ENCODE measurements at places on chromosomes 3 and 15.

GRCh38 chr3:109269577-109270275 lies 46.6 kb downstream of the DPPA2 start:
- DNase-seq = no peak

DNA sequence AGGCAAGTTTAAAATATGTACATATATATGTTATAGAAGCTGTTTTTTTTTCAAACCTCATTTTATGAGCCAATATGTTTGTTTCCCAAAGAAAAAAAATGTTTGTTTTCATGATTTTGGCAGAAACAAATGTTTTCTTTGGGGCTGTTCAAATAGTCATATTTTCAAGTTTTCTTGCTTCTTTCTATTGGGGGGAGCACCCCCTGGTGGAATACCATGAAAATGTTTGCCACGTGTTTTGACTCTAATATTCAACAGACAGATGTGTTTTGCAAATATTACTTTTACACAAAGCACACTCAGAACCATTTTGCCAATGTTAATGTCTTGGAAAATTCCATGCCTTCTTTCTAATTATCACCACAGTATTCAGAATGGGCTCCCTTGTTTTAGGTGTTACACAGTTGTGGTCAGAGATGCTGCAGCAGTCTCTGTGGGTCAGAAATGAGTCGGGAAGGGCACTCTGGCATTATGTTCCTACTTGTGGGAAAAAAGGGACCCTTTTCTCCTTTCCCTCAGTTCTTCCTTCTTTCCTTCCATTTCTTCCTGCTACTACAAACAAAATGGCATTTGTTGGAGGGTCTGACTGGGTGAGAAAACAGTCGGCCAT lies 817.0 kb downstream of the TUSC7 start:
- peak; percentile 40 for DNase-seq

GRCh38 chr3:187802928-187803259 lies 57.6 kb upstream of the BCL6 start:
- no peak for DNase-seq

- no peak for DNase-seq
Observed at GRCh38 chr3:112253301-112253971, 40.6 kb downstream of the SLC9C1 start.

GRCh38 chr3:17579289-17580031 lies 163.0 kb downstream of the TBC1D5 start:
- no peak for DNase-seq

DNA sequence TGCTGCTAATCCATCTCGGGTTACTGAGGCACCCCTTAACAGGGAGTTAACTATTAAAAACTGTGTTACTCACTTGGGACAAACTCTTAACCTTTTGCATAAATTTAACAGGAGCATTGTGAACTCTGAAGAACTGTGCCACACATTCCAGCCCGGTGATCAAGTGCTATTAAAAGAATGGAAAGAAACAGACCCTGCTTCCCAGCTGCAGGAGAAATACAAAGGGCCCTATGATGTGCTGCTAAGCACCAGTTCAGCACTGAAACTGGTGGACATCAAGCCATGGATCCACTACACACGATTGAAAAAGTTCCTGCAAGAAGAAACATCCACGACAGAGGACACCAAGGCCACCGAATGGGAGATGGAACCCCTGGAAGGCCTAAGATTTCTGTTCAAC lies 114.7 kb upstream of the PLCL2 start:
- DNase-seq = no peak

DNA sequence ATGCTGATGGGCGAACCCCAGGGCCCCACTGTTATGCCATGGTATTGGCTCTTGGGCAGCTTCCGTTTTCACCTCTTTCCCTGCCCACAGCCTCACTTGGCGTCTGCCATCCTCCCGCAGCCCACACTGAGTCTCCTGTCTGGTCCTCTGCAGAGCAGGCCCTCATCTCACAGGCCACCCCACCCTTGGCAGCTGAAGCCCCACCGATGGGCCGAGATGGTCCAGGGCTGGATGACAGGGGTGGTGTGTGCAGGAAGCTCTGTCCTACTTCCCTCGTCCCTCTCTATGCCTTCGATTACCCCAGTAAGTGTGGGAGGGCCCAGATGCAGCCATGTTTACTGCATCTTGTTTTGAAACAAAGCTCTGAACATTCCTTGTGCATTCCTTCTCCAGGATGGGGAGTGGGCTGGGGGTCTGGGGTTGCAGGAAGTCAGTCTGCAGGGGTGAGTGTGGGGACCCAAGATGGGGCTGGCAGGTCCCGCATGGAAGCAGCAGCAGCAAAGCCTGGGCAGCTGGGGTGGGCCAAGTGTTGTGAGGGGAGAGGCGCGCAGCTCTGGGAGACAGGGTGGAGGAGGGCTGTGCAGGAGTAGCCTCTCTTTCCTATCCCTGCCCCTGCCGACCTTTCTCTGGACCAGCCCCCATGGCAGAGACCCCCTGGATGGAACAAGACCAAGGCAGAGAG lies 20.9 kb downstream of the TBC1D21 start:
- DNase-seq = no peak

DNA sequence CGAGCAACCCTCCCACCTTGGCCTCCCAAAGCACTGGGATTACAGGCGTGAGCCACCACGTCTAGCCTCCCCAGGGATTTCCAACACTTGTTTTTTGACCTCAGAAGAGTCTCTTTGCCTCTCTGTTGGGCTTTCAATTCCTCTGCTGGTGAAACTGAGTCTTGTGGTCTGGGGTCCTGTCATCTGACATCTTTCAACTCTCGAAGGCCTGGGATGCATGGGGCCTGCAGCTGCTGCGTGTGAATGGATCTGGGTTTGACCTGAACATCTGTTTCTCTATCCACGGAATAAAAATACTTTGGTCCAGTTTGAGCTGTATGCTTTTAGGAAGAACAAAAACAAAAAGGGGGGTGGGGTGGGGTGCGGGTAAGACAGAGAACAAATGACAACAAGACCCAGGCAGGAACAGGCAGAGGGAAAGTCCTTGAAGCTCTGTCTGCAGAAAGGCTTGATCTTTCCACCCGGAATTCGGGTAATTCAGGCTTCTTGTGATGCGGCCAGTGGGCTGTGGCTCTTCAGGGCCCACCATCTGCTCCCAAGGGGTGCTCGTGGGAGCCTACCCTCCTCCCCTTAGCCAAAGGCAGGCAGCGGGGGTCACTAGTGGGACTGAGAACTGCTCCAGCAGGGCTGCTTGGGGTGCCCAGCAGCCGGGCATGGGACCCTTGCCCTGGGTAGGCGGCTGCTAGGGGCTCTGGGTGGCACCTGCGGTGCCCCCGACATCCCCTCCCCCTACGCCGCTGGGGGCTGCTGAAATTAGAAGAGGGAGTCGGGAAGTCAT lies 71.5 kb downstream of the SLC12A8 start:
- DNase-seq = no peak

- DNase-seq = no peak
Observed at GRCh38 chr3:46903341-46904302, 26.1 kb downstream of the PTH1R start.

GRCh38 chr3:102068327-102068726 lies 219.0 kb downstream of the NFKBIZ start:
- DNase-seq = no peak

GRCh38 chr3:136632625-136633081 lies 119.5 kb downstream of the STAG1 start:
- no peak for DNase-seq

GRCh38 chr3:171187706-171188290 lies 161.3 kb upstream of the SLC2A2 start:
- DNase-seq = no peak

- no peak for DNase-seq
Observed at GRCh38 chr15:33693166-33693800, 275.0 kb upstream of the CHRM5 start.

GRCh38 chr3:152241142-152242017 lies 27.3 kb upstream of the MBNL1 start:
- DNase-seq = no peak

- no peak for DNase-seq
Observed at GRCh38 chr3:38139652-38140051, 1.2 kb downstream of the MYD88 start.

GRCh38 chr3:181859518-181859917 lies 147.8 kb downstream of the SOX2 start:
- DNase-seq = no peak

DNA sequence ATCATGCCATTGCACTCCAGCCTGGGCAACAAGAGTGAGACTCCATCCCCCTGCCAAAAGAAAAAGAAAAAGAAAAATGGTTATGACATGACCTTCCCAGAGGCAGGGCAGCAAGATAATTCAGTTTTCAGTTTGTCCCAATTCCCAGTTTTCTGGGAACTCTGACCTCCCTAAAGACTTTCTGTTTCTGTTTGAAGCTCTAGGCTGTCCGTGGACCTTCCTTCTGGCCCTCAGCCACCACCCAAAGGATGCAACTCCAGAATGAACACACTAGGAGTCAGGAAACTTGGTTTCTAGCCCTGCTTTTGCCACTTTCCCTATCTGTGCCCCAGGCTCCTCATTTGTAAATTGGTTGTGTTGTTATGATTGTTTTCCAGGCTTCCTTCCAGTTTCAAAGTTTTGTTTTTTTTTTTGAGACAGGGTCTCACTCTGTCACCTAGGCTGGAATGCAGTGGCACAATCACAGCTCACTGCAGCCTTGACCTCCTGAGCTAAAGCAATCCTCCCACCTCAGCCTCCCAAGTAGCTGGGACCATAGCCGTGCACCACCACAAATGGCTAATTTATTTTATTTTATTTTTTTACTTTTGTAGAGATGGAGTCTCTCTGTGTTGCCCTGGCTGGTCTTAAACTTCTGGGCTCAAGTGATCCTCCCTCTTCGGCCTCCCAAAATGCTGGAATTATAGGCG lies 68.6 kb downstream of the CDC25A start:
- DNase-seq = no peak

- no peak for DNase-seq
Observed at GRCh38 chr15:39843565-39843964, 60.9 kb upstream of the FSIP1 start.
